Muscle of leg (tissue), 16 donors: ENCODE measurements at places on chromosomes 1 and 21. TPM values are rescaled to one million over a fixed set of nuclear protein-coding genes. Genes with fewer than 3 reads are reported as not detected.

DNA sequence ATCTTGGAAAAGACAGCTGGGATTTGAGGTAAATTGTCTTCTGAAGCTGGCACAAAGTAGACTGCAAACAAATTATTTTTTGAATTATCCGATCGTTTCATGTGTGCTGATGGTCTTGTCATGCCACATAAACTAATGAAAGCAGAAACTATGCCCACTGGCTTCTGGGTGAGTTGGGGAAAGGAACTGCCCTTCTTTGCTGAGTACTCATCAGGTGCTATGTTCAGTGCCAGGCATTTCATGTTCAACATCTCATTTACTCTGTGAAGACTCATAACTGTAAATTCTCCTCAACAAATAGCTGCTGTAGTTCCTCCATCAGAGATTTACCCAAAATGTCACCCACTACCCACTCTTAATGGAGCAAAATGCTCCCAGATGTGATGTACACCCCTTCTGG, 1.2 kb downstream of the TRIT1 start:
- H3K27ac ChIP-seq: no peak overlapping the region
- no peaks in the 10 kb centered on the region for H3K27me3 ChIP-seq
- peak overlapping the region; percentile 100 for H3K4me3 ChIP-seq
- peaks cover 8% of the 10 kb centered on the region for H3K4me1 ChIP-seq
- H3K36me3 ChIP-seq: no peaks in the 10 kb centered on the region

DNA sequence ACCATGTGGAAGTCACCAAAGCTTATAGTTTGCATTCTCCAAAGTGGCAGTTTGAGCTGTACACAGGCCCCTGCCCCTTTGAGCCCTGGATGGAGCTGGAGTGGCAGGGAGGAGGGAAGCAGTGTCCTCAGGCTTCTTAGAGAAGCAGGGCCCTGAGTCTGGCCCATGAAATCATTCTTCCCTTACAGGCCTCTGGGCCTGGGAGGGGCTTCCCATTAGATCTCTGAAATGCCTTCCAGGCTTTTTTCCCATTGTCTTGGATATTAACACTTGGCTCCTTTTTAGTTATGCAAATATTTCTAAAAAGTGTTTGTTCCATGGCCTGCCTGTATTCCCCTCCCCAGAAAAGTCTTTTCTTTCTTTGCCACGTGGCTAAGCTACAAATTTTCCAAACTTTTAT, 10.0 kb upstream of the TRIM67 start:
- DNase-seq: no peak
- no peak overlapping the region for H3K4me3 ChIP-seq
- H3K36me3 ChIP-seq: no peaks in the 10 kb centered on the region
- H3K27ac ChIP-seq: no peak overlapping the region
- no peaks in the 10 kb centered on the region for H3K4me1 ChIP-seq

DNA sequence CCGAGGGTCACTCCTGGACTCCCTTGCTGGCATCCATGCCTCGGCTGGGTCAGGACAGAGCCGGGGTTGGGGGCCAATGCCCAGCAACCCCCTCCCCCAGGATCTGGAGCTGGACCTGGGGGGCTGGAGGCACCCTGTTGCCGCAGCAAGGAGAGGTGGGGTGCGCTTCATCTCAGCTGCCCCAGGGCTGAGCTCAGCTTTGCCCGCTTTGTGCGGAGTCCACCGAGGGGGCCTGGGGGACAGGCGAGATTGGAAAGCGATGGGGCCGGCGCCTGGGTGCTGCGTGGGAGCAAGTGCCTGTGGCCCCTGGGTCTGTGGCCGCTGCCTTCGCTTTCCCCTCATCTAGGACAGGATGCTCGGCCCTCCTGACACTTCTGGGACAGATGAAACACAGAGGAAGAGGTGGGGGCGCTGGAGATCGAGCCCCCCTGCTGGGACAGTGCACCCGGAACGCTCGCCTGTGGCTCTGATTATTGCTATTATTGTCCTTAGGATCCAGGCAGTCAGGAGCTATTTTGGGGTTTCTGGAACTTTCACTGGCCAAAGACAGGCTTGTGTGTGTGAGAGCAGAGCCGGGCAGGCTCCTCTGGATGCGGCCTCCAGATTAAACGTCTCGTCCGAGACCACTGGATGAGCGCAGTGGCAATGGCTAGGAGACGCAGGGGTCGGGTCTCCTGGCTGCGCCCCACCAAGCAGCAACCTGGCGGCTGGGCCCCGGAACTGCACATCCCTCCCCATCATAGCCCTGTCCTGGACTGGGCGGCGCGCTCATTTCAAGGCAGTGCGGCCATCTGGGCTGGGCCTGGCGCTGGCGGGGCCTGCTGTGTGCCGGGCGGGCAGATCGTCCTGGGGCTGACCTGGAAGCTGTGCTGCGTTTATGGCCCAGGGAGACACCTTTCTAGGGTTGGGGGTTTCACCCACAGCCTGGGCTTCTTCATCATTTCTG, 13.8 kb downstream of the PRDM16 start:
- H3K36me3 ChIP-seq: no peaks in the 10 kb centered on the region
- H3K4me1 ChIP-seq: peaks cover 16% of the 10 kb centered on the region
- no peak overlapping the region for H3K4me3 ChIP-seq
- no peak overlapping the region for H3K27ac ChIP-seq

DNA sequence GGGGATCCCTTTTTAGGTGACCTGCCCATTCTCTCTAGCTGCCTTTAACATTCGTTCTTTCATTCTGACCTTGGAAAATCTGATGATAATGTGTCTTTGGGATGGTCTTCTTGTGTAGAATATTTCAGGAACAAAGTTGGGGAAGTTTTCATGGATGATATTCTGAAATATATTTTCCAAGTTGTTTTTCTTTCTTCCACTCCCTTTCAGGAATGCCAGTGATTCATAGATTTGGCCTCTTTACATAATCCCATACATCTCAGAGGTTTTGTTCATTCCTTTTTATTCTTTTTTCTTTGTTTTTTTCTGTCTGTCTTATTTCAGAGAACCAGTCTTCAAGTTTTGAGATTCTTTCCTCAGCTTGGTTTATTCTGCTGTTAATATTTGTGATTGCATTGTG, 13.9 kb upstream of the SCMH1 start:
- H3K4me1 ChIP-seq: no peaks in the 10 kb centered on the region
- no peaks in the 10 kb centered on the region for H3K36me3 ChIP-seq
- no peak overlapping the region for H3K4me3 ChIP-seq
- no peak overlapping the region for H3K27ac ChIP-seq

GRCh38 chr1:34787461-34788420, 5.1 kb upstream of the GJA4 start:
- H3K36me3 ChIP-seq: no peaks in the 10 kb centered on the region
- peaks cover 8% of the 10 kb centered on the region for H3K4me1 ChIP-seq
- no peak overlapping the region for H3K4me3 ChIP-seq
- peaks cover 30% of the 10 kb centered on the region for H3K27me3 ChIP-seq
- peak; percentile 20 for DNase-seq

DNA sequence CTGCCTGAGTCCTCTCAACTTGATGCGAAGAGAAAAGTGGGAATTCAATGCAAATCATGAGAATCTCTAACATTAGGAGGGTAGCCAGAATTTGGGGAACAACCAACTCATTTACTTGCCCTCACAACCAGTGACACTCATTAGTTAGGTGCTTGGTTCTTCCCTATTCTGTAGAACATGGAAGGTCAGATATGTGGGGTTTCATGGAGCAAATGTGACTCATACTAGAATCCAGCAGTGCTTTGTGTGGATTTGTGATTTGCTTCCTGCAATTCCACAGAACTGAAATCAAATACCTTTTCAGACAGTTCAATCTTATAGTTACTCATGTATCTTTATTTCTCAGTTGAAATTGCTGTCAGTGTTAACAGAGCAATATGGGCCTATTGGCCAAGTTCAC, 6.9 kb upstream of the ETV3 start:
- no peak for DNase-seq
- H3K36me3 ChIP-seq: no peaks in the 10 kb centered on the region
- H3K4me1 ChIP-seq: no peaks in the 10 kb centered on the region
- no peaks in the 10 kb centered on the region for H3K27me3 ChIP-seq
- no peak overlapping the region for H3K27ac ChIP-seq

DNA sequence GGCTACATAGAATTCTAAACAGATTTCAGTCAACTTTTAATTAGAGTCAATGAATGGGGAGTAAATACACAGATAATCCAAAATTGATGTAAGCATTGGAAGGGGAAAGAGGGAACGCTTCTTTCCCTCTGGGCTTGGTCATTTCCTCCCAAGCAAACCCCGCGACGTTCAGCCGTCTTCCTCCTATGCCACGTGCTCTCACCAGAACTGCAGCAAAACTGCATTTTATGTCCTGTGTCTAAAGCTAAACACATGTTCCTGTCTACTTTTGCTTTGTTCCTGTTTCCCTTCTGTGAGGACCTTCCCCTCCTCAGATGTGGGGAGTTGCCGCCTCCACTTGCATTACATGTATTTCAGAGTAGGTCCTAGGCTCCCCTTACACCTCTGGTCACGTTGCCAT, 27.2 kb downstream of the UTP25 start:
- H3K36me3 ChIP-seq: peaks cover 33% of the 10 kb centered on the region
- no peak overlapping the region for H3K27ac ChIP-seq
- H3K4me1 ChIP-seq: no peaks in the 10 kb centered on the region
- H3K27me3 ChIP-seq: no peaks in the 10 kb centered on the region

- H3K27ac ChIP-seq: no peak within 1 kb of the TSS
- H3K27me3 ChIP-seq: peaks cover 13% of the 10 kb centered on the region
- no peaks in the 10 kb centered on the region for H3K36me3 ChIP-seq
These were observed at the start of gene IL24 for GRCh38 chr1:206897175-206897574. Gene IL24 (plus strand): TSS chr1:206897443. CDS start chr1:206897833, 390 bp downstream.

DNA sequence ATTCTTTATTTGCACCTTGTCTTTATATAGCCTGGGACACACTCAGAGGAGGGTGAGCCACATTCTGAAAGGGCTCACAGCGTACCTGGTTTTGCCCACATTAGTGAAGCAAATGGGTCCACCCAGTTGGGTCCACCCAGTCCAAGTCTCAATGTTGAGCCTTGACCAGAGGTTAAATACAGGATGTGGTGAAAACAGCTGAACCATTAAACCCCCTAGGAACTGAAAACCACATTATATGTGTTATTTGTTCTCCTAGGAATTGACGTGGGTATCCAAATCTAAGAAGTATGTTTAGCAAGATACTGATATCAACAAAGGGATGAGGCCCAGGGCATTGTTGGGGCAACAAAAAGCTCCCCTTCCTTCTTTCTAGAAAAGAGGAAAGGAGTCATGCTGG, 83.8 kb downstream of the SETD4 start:
- H3K36me3 ChIP-seq: no peaks in the 10 kb centered on the region
- no peak overlapping the region for H3K4me3 ChIP-seq
- H3K27me3 ChIP-seq: no peaks in the 10 kb centered on the region
- no peak overlapping the region for H3K27ac ChIP-seq

GRCh38 chr1:186943891-186944686, 115.3 kb downstream of the PLA2G4A start:
- H3K4me1 ChIP-seq: no peaks in the 10 kb centered on the region
- no peak for DNase-seq
- H3K36me3 ChIP-seq: no peaks in the 10 kb centered on the region

- no peak for DNase-seq
- no peak overlapping the region for H3K4me3 ChIP-seq
- H3K27ac ChIP-seq: no peak overlapping the region
- H3K4me1 ChIP-seq: no peaks in the 10 kb centered on the region
These were observed 57.6 kb upstream of the JUN start for GRCh38 chr1:58841455-58841854.

- H3K4me3 ChIP-seq: peak overlapping the region; percentile 83
- H3K36me3 ChIP-seq: no peaks in the 10 kb centered on the region
- H3K27ac ChIP-seq: peak overlapping the region; percentile 53
- peaks cover 7% of the 10 kb centered on the region for H3K4me1 ChIP-seq
- peak; percentile 39 for DNase-seq
These were observed 1.6 kb downstream of the NEGR1 start for GRCh38 chr1:72280711-72281110.

- no peak overlapping the region for H3K27ac ChIP-seq
- DNase-seq: no peak
- peaks cover 40% of the 10 kb centered on the region for H3K4me1 ChIP-seq
- H3K4me3 ChIP-seq: no peak overlapping the region
- no peaks in the 10 kb centered on the region for H3K36me3 ChIP-seq
- H3K27me3 ChIP-seq: no peaks in the 10 kb centered on the region
These were observed 86.5 kb upstream of the IPO9 start for GRCh38 chr1:201742476-201742875.

- no peak overlapping the region for H3K27ac ChIP-seq
- no peak overlapping the region for H3K4me3 ChIP-seq
- DNase-seq: no peak
- no peaks in the 10 kb centered on the region for H3K36me3 ChIP-seq
These were observed 59.4 kb downstream of the SYT6 start for GRCh38 chr1:114094363-114094634.

- DNase-seq: no peak
- no peak overlapping the region for H3K27ac ChIP-seq
- no peaks in the 10 kb centered on the region for H3K4me1 ChIP-seq
- H3K4me3 ChIP-seq: no peak overlapping the region
These were observed 139.7 kb downstream of the GRIK1 start for GRCh38 chr21:29800056-29800455.

- H3K36me3 ChIP-seq: no peaks in the 10 kb centered on the region
- no peak for DNase-seq
- no peaks in the 10 kb centered on the region for H3K27me3 ChIP-seq
- H3K4me1 ChIP-seq: peaks cover 4% of the 10 kb centered on the region
These were observed 28.5 kb downstream of the MAB21L3 start for GRCh38 chr1:116139592-116140134.

GRCh38 chr1:115036814-115037507, 7.3 kb downstream of the TSHB start:
- H3K27me3 ChIP-seq: no peaks in the 10 kb centered on the region
- no peaks in the 10 kb centered on the region for H3K4me1 ChIP-seq
- H3K27ac ChIP-seq: no peak overlapping the region
- no peak for DNase-seq
- H3K4me3 ChIP-seq: no peak overlapping the region

DNA sequence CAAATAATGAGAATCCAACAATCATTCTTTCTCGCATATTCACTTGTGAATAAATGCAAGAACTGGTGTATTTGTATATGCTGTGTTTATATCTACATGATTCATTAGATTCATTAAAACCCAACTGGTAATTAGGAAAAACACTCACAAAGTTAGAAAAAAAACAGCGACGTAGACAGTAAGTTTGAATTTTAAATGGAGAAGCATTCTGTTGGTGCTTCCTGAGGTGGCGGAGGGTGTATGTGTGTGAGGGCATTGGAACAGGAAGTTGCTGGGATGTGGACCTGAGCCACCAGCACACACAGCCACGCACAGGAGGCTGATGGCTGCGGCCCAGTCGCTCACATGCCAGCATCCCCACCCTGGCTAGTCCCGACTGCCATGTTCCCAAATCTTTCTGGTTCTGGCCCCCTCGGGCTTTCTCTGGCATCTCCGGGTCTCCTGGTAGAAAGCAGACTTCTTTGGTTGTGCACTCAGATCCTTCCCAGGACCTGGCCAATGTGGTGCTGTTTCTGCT, 121.6 kb upstream of the IRF2BP2 start:
- peaks cover 44% of the 10 kb centered on the region for H3K4me1 ChIP-seq
- H3K27me3 ChIP-seq: no peaks in the 10 kb centered on the region
- H3K36me3 ChIP-seq: no peaks in the 10 kb centered on the region
- no peak overlapping the region for H3K27ac ChIP-seq

Gene PTPN7
- total RNA-seq: 0.44 TPM

Gene CD2
- total RNA-seq: 0.22 TPM

Gene UBL4B
- not detected for total RNA-seq

Gene KDM1A
- total RNA-seq: 87.2 TPM

Gene HES3
- not detected for total RNA-seq

Gene TCEA3
- 245 TPM for total RNA-seq

Gene THEM5
- not detected for total RNA-seq

Gene ABCA4
- 0.66 TPM for total RNA-seq

Gene CD1C
- 1.1 TPM for total RNA-seq
